Adrenal gland (tissue), 19 donors: ENCODE measurements at places on chromosomes 11 and 22.
A peak's percentile ranks its signal among the peaks of the same experiment; 100 is the strongest.

DNA sequence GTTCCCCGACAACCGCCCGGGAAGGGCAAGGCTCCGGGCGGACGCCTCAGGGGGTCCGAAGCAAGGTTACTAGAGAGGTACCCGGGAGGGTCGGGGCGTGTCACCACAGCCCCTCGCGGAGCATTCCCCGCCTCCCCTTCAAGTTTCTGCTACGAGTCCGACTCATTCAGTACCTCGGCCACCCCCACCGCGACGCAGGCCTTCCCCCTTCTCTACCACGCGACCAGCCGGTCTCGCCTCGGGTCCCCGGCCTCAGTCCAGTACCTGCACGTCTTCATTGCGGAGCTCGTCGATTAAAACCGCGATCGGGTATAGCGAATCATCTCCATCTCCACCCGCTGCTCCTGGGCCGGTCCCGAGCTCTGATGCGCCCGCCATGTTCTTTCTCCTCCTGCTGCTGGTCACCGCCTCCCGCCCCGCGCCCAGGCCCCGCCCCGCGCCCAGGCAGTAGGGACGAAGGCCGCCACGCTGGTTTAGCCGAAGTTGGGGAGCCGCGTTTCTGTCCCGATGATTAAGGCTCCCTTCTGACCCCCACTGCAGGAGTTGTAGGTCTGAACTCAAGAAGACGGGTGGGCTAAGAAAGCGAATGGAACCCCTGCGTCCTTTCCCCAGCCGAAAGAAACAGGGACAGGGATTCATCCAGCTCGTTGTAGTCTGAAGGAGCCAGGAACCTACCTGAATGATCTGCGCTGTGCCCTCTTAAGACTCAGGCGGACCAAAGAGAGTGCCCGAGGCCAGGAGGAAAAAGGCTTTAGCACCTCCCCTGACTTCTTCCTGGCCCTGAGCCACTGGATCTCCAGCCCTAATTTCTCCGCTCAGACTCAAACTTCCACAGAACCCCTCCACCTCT is at the start of gene PPP2R1B:
Gene PPP2R1B (minus strand): TSS at position 406 of the 850 bp plus-strand sequence. CDS start 28 bp downstream, at position 378.
- peak; percentile 73 for DNase-seq

DNA sequence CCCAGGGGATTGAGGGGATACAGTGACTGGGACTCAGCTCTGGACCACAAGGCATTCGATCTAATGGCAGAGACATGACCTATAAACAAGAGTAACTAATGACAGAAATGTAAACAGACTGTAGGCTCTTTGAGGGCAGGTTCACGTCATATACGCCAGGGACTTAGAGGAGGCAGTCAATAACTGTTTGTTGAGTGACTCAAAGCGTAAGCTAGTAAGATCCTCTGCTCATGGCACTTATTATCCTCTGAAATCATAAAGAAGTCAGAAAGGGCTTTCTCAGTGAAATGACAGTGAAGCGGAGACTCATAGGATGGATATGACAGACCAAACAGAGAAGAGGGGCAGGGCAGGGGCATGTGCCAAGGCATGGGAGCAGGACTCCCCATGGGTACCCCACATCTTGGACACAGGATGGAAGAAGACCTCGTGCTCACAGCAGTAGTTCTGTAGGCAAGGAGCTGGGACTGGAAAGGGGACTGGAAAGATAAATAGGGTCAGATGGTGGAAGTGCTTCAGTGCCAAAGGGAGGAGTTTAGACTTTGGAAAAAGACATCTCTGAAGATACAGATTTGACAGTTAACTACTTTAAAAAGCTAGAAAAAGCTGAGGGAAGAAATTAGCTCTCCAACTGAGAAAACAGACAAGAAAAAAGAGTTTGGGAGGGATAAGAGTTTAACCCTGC is 72.7 kb downstream of the SLC1A2 start:
- DNase-seq = no peak

DNA sequence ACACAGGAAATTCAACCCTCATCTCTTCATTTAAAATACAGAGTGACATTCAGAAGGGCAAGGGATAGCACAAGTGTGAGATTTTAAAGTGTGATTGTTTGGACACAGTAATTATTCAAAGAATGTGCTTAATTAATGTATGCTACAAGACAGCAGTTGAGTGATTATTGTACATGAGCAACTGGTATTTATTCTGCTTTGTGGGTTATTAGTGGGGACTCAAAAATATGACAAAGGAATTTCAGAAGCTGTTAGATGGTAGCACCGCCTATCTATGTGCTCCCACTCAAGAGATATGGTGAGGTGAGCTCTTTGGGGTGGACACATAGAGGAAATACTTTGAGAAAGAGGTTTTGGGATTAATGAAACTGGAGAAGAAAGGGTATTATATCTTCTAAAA is 5.8 kb upstream of the HBD start:
- no peak for DNase-seq

- no peak for DNase-seq
Observed at GRCh38 chr11:23836981-23837380, 659.9 kb upstream of the LUZP2 start.

GRCh38 chr11:29268733-29269132 is 748.1 kb downstream of the KCNA4 start:
- no peak for DNase-seq

DNA sequence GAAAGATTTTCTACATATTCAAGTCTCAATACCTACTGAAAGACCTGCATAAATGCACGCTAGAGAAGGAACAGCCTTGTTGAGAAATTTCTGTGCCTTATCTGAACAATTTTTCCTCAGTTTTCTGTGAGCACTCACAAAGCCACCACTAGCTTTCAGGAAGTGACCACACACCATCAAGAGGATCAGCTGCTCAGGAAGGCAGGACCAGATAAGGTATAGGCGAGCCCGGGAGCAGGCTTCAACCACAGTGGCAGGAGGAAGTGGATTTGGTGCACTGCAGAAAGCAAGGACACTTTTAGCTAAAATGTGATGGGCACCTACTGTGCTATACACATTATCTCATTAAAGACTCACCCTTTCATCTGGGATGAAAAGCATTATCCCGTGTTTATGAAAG is 220.8 kb downstream of the RAB38 start:
- DNase-seq = no peak

- DNase-seq = no peak
Observed at GRCh38 chr11:66686801-66687750, 9.4 kb upstream of the RBM4B start.

- DNase-seq = no peak
Observed at GRCh38 chr22:45698094-45698493, 26.5 kb downstream of the ATXN10 start.

DNA sequence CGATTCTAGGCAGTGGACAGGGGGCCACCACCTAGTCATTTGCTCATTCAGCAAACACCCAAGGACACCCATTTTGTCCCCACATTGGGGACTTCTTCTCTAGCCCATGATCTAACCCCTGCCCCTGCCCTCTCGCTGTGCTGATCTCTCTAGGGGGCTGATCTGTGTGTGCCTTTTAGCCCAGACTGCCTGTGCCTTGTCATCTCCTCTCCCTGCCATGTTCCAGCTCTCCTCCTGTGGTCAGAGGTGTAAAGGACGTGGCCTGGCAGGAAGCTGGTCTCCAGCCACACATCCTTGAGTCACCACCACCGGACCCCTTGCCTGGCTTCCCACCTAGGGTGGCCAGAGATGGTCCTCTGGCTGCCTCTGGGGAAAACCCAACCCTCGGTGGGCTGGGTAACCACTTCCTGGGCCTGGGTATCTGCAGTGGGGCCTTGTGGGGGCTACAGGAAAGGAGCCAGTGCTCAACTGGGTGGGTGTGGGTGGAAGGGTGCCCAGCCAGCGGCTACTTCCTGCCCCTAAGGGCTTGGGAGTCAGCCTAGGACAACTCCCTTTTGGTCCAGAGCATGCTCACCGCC is 1.3 kb downstream of the CTSW start:
- no peak for DNase-seq
